ENCODE measurements at places on chromosomes 6 and 20.

DNA sequence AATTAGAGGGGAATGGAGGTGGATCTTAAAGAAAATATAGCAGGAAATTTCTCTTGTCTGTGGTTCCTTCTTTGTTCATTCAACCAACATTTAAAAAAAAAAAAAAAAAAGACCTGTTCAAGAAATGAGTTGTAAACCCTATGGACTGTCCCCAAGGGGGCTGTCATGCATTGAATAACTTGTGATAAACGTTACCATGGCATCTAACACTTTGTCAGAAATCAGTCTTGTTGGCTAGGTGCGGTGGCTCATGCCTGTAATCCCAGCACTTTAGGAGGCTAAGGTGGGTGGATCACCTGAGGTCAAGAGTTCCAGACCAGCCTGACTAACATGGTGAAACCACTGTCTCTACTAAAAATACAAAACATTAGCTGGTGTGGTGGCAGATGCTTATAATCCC, 381.7 kb downstream of the BCKDHB start:
- no peak for DNase-seq

DNA sequence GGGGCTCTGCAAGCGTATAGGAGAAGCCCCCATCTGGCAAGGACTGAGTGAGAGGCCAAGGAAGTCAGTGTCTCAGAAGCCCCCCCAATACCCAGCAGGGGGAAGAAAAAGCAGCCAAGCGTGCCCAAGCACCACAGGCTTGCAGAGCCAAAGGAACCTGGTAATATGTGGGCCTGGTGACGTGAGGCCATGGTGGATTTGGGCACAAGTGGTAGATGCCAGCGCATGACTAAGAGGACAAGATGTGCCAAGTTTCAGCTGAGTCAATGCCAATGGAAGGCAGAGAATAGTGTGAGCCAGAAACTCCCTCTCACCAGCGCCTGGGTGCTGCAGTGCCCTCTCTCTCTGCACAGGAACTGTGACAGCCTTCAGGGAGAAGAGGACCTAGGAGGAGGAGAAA, 110.0 kb downstream of the QRSL1 start:
- no peak for DNase-seq

DNA sequence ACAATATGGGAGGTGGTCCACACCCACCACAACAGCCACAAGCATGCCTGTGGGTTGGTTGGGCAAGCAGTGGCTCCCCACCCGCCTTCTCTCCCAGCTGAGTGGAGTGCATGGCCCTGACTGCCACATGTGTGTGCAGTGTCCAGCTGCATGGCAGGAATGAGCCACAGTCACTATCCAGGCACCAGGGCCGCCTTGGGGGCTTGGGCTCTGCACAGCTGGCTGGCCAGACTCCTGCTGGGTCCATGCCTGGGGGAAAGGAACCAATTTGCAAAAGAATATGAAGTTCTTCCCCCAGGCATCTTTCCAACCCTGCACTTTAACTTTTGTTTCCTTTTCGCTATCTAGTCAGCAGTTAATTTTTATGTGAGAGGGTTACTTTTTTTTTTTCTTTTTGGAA, 11.6 kb upstream of the ASCC3 start:
- no peak for DNase-seq

GRCh38 chr20:44648068-44648467, 3.4 kb downstream of the ADA start:
- no peak for DNase-seq

DNA sequence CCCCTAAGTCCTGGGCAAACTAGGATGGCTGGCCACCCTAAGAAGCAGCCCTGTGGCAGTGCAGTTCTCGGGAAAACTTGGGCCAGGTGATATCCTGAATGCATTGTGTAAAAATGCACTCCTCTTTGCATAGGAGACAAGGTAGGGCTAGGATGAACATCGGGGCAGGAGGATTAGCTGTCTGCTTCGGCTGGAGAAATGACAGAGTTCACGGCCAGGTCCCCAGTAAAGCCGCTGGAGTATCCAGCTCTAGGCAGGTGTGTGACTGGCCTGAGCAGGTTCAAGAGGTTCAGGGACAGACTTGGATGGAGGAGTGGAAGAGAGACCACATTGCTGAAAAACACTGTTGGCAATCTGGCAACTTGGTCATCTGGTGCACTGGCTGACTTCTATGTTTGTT, 26.4 kb downstream of the DTD1 start:
- no peak for DNase-seq

DNA sequence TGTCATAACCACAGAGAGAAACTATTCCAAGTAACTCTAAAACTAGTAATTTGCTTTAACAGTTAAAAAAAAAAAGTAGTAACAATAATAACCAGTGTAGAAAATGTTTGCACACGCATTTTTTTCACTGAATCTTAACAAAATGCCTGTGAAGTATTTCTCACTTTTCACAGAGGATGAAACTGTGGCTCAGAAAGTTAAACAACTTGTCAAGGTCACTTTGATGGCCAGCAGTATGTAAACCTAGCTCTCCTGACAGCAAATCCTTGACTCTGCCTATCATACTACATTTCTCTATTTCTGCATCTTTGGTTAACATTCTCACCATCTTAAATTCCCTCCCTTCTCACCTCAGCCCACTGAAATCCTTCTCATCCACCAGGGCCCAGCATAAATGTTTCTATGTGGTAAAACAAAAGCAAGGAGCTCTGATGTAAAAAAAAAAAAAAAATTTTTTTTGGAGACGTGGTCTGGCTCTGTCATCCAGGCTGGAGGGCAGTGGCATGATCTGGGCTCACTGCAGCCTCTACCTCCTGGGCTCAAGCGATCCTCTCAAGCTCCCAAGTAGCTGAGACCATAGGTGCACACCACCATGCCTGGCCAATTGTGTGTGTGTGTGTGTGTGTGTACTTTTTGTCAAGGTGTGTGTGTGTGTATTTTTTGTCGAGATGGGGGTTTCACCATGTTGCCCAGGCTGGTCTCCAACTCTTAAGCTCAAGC, 26.1 kb upstream of the ZC3H12D start:
- DNase-seq: no peak

GRCh38 chr6:123352279-123352678, 284.5 kb downstream of the TRDN start:
- DNase-seq: no peak

GRCh38 chr6:5025911-5026819, 22.3 kb upstream of the RPP40 start:
- DNase-seq: no peak

GRCh38 chr6:148136586-148136985, 206.1 kb upstream of the SASH1 start:
- no peak for DNase-seq

DNA sequence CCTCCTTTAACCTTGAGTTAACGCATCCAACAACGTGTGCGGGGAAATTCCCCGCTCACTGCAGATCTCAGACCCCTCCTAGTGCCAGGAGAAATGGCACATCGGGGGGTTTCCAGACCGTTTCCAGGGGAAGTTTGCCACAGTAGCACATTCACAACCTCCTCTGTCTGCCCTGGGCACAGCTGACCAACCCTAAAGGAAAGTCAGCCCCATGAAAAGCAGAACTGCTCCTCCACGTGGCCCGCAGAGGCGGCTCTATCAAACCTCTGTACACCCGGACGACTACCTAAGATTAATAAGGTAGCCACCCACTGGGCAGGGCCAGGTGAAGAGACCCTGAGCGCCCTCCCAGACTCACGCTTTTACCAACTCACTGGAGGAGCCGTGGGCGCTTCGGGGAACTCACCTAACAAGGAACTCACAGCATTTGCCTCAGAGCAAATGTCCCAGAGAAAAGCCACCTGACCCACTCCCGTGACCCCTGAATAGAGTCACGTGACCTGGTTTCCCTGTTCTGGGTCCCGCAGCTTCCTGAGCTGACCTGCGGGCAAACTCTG, 93.1 kb downstream of the PRND start:
- DNase-seq: no peak

DNA sequence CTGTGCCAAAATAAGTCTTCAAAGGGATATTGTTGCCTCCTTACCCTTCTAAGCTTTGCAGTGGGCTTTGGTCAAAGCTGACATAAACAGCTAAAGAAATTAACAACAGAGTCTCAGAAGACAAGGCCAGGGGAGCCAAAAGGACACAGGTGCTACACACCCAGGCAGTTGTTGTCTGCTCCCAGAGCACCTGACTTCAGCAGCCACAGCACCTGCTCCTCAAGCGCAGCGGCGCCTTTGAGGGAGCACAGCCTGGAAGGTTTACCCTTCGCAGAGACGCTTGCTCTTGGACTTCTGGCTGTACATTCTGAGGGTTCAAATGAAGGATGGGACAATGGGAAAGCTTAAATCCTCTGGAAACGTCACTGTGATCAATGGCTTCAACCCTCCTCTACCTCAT, 16.6 kb downstream of the B4GALT5 start:
- peak; percentile 75 for DNase-seq

GRCh38 chr20:63449025-63449424, 23.4 kb downstream of the KCNQ2 start:
- DNase-seq: no peak

GRCh38 chr6:113774127-113774825, 82.9 kb upstream of the MARCKS start:
- no peak for DNase-seq

DNA sequence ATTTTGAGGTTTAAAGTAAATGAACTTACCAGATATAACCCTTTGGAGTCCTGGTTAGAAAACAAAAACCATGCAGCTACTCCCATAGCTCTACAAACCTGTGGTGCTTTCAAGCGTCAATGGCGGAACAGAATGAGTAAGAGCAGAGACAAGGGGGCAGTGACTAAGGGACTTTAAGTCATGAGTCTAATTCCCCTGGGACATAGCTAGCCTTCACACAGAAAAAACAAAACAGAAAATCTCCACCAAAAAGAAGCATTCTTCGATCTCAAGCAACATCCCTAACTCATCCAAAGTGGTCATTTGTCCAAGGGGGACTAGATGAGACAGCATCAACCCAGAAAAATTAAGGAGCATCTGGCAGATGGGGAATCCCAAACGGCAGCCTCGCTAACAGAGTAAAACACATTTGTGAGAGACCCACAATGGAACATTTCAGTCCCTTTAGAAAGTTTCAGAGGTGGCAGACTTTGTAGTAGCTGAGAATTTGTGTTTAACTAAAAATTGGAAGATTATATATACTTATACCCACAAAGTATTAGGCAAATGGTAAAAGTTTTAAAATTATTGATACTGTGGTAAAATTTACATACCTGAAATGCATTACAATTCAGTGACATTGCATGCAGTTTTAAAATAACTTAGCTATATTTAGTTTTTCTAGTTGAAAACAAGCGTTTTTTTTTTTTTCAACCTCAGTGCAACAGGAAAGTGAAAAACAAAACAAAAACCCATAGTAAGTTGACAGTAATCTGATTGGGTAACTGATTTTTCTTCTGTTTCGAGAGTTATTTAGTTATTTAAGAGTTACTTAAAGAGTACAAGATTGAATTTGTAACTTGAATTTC, 67.5 kb downstream of the KCNQ5 start:
- DNase-seq: no peak

GRCh38 chr6:7541175-7542064, at the start of gene DSP:
Gene DSP, plus strand, starts transcription at chr6:7541671. Its CDS starts 245 bp downstream, at chr6:7541916.
- DNase-seq: peak; percentile 78

- DNase-seq: no peak
These were observed 96.2 kb downstream of the RTN4IP1 start for GRCh38 chr6:106533054-106533453.

GRCh38 chr6:11929241-11929835, 82.8 kb upstream of the HIVEP1 start:
- no peak for DNase-seq

- no peak for DNase-seq
These were observed 62.5 kb upstream of the TMEM170B start for GRCh38 chr6:11475016-11475415.

GRCh38 chr6:54515013-54515412, 206.8 kb downstream of the TINAG start:
- no peak for DNase-seq

DNA sequence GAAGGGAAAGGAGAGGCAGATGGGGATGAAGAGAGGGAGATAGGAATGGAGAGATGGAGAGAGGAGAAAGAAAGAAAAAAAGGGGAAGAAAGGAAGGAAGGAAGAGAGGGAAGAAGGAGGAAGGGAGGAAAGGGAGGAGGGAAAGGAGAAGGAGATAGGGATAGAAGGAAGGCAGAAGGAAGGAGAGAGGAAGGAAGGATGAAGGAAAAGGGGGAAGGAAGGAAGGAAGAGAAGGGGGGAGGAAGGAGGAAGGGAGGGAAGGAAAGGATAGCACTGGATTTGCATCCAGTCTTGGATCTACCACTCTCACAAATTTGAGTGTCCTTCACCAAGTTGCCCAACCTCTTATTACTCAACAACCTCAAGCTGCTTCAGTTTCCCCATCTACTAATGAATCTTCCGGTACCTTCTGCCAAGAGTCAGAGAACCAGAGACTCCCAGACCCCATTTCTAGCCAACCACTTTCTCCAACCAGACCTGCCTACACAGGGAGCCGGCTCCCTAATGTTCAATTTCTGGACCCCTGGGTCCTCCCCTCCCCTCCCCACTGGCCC, 79.7 kb upstream of the FOXP4 start:
- DNase-seq: no peak

DNA sequence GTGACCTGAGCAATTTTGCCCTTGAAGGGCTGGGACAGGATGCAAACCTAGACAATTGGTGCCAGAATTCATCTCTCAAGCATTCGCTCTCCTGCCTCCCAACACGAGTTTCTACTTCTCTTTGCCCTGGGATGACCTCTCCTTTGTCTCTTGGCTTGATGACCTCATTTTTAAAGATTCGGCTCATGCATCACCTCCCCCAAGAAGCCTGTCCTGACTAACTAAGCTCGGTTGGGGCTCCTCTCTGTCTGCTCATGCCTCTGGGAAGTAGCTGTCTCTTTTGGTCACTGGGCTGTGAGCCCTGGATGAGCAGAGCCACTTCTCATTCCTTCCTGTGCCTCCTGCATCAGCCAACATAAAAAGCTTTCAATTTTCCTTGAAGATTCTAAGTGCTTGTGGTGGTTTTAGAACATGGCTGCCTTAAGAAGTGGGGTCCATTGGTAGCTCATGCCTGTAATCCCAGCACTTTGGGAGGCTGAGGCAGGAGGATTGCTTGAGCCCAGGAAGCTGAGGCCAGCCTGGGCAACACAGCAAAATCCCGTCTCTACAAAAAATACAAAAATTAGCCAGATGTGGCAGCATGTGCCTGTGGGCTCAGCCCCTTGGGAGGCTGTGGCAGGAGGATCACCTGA, 11.1 kb upstream of the TCF15 start:
- no peak for DNase-seq

DNA sequence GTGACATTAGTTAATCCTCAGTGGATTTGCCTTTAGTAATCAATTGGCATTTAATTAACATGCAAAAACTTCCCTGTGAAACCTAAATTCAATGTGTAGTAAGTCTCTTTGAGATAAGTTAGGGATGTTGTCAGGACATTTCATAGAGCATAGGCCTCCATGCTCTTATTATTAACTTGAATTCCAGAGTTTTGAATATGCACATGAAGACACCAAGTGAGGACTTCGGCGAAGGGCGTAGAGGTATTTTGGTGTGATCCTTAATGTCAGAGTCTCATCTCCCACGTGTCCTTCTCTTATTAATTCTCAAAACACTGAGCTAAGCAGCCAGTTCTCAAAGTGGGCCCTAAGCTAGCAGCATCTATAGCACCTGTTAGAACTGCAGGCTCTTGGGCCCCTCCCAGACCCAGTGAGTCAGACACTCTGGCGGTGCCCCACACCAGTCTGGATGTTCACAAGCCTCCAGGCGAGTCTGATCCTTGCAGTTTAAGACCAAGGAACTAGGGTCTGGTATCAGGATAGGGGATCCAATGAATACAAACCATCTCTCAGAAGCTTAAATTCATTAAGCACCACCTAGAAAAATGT, 292.1 kb downstream of the QKI start:
- peak; percentile 31 for DNase-seq

Measured in SW480 (cell line).